Naive thymus-derived CD4-positive, alpha-beta T cell (primary cell): ENCODE measurements at places on chromosomes 12 and 14.

DNA sequence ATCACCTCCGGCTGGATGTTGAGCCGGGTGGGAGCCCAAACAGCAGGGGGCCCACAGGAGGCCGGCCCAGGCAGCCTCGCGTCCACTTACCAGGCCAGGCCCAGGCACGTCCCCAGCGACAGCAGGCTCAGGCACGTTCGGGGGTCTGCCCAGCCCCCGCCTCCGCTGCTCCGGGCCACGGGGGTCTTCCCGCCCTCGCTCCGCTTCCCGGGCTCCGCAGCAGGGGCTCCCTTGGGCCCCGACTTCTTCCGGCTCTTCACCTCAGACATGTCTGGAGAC is 216 bp downstream of the IKBIP start:
- DNase-seq: no peak

- no peak for DNase-seq
Measured at GRCh38 chr12:109359131-109359690, 11.5 kb downstream of the MYO1H start.

GRCh38 chr12:112122823-112123690 is 2.3 kb upstream of the TRAFD1 start:
- DNase-seq: no peak

GRCh38 chr14:51626788-51627187 is 24.9 kb upstream of the FRMD6 start:
- DNase-seq: no peak

GRCh38 chr12:83149987-83150386 is 463.3 kb downstream of the TMTC2 start:
- DNase-seq: no peak

GRCh38 chr14:44505588-44505987 is 1.5 kb downstream of the FSCB start:
- DNase-seq: no peak

DNA sequence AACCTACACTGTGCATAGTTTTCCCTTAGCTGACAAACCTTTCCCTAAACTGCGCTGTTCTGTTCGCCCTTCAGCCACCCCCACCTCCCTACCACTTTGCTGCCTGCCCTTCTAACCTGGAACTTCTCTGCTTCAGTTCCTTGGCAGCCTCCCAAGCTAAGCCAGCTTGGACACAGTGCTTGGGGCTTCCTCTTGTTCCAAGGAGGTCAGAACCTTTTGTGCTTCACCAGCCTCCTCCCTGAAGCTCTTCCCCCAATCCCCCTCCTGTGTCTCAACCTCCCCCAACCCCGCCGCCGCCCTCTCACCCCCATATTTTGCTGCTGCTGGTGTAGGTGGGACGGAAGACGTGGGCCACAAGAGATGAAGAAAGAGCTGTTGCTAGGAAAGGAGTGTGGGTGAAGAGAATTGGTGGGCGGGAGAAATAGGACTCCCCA is 8.1 kb upstream of the RIC8B start:
- DNase-seq: no peak

- DNase-seq: no peak
Measured at GRCh38 chr12:4164188-4164558, 109.4 kb upstream of the CCND2 start.

- DNase-seq: no peak
Measured at GRCh38 chr12:46523863-46524770, 151.5 kb upstream of the SLC38A2 start.

DNA sequence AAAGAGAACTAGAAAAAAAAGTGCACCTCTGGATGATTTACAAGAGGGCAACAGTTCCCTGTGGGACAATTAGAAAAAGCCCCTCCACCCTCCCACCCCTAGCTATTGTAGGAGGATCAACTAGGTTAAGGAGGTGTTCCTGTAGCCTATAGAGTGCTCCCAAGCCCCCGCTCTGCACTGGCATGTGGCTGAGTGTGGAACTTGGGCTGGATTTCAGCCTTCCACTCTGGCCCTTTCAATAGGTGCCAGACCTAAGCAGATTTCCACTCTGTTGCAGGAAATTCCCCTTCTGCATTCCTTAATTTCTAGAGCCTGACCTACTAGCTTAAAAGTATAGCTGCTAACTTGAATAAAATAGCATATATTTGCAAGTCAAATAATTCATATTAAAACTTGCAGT is 2.8 kb downstream of the NFATC4 start:
- DNase-seq: no peak

- DNase-seq: no peak
Measured at GRCh38 chr12:76025601-76026575, 5.7 kb downstream of the PHLDA1 start.

DNA sequence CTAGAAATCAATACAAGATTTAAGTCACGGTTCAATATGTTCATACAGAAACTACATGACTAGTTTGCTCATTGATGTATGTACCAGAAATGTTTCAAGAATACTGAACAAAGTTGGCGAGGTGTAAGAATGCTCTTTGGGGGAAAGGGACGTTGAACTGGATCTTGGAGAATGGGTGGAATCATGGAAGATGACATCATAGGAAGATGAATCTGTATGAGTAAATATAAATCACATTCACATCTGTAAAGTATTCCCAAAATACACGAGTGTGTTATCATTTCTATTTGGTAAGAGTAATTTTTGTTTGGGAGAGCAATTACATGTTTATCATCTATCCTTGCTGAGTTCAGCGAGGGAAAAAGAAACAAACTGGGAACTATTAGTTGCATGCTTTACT is 162.2 kb upstream of the TMTC1 start:
- DNase-seq: no peak

DNA sequence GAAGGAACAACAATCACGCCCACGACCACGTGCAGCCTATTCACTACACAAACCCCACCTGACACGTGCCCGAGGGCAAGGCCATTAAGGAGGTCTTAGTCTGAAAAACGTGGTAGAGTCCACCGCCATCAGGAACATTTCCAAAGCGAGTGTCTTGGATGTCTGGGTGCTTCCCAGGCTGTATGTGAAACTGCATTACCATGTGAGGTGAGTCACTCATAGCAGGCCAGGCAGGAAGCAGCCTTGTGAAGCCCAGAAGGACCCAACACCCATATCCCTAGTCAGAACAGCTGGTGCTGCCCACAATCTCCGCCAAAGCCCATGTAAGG is 3.3 kb upstream of the KRT79 start:
- DNase-seq: no peak

GRCh38 chr12:54603173-54603814 is 14.8 kb upstream of the PPP1R1A start:
- DNase-seq: no peak

GRCh38 chr12:47944685-47945340 is 18.6 kb upstream of the TMEM106C start:
- DNase-seq: no peak

DNA sequence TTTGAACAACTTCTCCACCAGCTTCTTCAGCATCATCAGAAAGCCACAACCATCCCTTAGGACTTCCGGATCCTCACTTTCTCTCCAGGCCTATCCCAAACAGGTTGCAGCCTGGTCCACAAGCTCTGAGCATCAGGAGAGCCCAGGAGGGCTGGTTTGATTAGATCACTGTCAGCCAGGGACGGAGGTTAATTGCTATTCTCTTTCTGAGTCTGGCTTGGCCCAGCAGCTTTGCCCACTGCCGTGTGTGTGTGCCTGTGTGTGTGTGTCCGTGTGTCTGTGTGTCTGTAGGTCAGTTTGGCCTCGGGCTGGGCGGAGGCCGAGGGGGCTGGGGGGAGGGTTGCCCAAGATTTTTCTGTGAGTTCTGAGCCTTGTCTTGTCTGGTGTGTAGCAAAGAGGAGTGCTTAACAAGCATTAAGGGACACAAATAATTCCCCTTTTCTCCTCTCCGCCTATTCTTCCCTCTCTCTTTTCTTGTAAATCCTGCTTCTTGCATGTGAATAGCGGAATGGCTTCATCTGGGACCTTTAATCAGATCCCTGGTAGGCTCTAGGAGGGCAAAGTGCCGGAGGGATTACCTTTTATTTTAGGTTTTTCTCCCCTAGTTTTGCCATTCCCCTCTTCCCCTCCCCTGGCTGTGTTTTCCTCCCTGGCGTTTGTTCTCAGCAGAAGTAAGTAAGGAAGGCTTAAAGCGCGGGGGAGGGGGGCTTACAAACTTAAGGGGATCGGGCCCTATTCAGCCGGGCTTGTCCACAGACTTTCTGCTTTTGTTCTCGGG is 138.2 kb upstream of the LHX5 start:
- no peak for DNase-seq

DNA sequence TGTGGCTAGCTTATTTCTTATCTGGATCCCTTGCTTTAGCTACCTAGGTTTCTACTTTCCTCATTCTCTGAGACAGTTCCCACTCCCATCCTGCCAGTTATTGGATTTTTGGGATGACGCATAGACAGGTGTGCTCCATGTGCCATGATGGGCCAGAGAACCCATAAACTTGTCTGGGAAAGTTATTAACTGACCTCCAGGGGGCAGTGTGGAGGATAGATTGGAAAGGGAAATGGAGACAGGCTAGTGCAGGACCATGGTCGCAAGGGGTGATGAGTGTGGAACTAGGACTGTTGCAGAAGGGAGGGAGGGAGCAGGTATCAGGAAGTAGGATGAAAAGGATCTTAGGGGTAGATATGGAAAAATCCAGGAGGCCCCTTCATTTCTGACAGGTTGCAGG is 80.3 kb downstream of the ESRRB start:
- peak; percentile 6 for DNase-seq

DNA sequence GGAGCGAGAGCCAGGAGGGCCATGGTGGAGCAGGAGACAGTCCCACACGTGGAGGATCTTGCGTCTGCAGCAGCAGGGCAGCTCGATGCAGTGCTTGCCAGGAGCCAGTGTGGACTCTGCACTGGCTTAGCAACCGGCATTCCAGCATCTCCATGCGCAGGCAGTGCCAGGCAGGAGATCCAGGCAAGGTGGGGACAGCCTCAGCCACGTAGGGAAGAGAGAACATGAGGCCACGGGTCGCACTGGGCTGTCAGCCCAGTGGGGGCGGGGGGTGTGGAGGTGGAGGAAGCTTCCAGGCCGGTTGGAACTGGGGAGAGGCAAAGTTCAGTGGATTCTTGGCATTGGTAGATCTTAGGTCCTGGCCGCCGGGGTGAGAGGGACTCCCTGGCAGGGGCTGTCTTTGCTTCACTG is 121.0 kb upstream of the EVL start:
- no peak for DNase-seq

DNA sequence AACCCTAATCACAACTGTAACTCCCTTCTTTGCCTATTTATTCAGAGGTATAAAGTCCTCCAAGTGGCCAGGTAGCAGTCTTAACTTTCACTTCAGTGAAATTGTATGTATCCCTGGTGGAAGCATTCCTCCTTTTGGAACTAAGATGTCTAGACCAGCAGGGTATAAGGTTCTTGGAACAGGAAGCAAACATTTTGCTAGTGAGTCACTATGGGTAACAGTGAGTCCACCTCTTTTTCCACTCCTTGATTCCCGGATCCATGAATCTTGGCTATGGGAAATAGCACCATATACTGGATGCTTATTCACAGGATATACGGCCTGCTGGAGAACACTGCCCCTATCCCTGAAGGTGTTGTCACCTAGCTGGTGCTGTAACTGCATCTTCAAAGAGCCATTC is 80.2 kb downstream of the KCNA5 start:
- no peak for DNase-seq

DNA sequence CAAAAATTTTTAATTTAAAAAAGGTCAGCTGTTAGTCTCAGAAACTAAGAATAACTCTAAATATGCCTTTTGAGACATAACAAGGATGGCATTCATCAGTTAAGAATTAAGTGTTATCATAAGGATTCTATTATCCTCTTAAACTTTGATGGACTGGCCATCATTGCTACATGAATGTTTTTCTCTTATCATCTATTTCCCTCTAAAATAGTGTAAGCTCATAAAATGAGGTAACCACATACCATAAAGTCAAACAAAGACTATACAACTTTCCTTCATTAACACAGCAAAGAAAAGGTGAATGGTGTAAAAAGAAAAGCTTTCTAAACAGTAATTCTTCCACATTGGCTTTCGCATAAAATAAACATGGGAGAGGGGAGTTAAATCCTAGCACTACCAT is 41.1 kb downstream of the TMTC1 start:
- DNase-seq: no peak

GRCh38 chr12:91636721-91637120 is 454.1 kb upstream of the DCN start:
- DNase-seq: no peak

GRCh38 chr14:102586420-102587104 is 5.9 kb upstream of the RCOR1 start:
- DNase-seq: no peak

DNA sequence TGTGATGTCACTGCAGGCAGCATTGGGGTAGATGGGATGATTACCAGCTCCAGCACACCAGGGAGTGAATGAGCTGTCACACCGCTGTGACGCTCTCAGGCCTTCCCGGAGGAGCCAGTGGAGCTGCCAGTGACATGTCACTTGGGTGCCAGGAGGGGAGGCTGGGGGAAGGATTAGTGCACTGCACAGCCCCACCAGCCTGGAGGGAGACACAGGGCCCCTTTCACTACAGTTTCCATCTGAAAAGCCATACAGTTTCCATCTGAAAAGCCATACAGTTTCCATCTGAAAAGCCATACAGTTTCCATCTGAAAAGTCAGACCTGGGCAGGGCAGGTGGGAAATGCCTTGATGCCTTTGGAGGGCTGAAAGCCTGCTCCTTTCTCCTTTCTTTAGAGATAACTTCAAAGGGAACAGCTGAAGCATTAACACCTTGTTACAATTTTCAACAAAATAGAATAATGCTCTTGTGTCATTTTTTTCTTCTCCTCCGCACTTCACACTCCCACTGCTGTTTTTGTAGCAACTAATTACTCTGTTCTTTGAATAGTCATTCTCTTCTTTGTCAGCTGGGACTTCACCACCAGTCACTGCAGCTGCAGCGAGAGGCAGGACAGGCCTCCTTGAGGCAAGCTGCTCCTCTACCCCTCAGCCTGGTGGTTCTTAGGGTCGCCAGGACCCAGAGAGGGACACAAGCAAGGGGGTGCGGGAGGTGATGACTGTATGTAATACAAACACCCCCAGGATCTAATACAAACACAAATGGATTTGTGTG is 256.9 kb upstream of the RGS6 start:
- DNase-seq: no peak

DNA sequence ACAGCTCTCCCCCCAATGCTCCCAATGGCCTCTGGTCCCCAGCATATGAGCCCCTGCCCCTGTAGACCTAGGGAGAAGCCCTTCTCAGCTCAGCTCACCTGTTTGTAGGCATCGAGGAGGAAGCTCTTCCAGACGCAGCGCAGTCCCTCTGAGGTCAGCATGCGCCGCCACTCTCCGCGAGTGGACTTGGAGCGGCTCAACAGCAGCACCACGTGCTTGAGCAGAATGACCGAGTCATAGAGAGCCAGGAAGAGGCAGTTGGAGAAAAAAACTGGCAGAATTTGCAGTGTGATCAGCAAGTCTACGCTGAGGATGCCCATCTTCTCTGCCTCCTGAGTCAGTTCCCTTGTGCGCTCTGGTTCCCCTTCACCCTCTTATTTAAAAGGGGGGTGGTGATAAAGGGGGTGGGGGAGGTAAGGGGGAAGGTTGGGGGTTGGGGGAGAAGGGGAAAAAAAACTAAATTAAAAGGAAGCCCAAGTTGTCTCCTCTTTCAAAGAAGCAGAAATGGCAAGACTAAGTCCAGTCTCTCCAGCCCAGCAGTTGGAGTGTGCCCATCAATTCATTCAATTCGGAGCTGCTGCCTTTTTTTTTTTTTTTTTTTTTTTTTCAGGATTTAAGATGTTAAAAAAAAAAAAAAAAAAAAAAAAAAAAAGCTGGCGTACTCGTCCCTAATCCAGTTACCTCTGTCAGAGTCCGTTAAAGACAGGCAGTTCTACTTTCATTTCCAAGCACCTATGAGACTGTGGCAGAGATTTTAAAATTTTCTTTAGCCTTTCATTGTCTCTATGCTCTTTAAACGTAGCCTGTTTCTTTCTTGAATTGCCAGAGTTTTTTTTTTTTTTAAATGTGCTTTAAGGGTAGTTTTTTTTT is at the start of gene DIO2:
Gene DIO2 (minus strand): TSS at position 352 of the 870 bp plus-strand sequence. CDS start 32 bp downstream, at position 320.
- DNase-seq: no peak

- DNase-seq: no peak
Measured at GRCh38 chr12:14696265-14696741, at the start of gene GUCY2C. GUCY2C (minus strand) TSS chr12:14696599; CDS start chr12:14696448, 151 bp downstream.
